ENCODE measurements at places on chromosomes 7 and 10.

GRCh38 chr7:101186194-101186593 lies 6.1 kb upstream of the NAT16 start:
- no peak for DNase-seq

DNA sequence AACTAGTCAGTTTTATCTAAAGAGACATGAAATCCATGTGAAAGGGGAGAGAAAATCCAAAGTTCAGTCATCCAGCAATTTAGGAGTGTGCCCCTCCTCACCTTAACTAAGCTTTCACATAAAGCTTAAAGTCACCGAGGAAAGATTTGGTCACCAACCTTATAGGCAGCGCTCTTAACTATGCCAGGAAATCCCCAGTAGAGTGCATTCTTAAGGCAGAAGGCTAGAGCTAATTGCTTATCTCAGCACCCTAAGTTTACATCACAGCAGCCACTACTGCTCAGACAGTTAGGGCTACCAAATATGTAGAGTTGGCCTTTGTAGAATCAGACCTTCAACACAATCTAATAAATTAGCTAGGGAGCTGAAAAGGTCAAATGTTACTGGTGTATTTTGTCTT lies 47.9 kb downstream of the MTPN start:
- no peak for DNase-seq

DNA sequence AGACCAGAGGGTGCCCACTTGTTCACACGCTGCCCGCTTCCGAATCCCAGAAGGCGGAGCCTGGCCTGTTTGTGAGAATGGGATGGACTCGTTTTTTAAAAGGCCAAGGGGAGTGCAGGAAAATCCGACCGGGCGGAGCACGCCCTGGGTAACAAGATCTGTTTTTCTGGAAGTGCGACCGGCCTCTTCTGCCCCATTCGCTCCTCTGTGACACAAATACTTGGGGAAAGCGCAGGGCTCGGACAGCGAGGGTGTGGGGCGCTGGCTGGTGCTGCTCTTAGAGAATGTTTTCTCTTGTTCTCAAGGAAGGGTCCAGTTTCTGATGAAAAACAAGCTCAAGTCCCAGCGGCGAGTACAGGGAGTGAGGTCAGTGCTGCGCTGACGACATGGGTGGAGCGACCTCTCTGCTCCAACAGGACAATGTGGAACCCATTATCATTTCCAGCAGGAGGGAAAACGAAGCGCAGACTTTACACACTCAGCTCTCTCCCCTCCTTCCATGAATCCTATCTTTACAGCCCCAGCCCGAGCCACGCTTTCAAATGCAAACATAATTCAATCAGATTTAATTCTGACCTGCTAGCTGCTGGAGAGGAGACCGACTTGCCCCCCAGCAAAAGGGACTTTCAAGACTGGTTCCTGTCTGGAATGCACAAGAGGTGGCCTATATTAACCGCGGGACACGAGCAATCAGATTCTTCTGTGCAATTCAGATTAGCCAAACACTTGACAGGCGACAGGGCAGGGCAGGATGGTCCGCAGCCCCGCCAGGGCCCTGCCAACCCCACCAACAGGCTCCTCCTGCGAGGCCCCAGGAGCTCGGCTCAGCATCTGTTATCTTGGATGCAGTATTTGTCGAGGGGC lies 1.1 kb downstream of the RADIL start:
- no peak for DNase-seq

DNA sequence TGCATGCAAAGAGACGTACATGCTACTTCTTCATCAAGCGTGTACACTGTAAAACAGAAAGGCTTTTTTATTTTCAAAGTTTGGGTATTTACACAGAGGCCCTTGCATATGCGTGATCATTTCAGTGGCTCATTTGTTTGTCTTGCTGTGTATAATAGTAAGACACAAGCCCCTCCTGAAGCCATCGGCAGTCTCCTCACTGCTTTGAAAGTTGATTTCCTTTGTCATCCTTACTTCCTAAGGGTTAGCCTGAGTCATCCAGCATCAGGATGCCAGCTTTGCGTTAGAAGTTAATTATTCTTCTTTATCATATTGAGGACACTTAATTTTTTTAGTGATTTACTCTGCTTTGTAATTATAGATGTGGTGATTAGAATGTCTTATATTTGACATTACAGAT lies 72.5 kb upstream of the CTBP2 start:
- DNase-seq: no peak

- no peak for DNase-seq
Measured at GRCh38 chr7:81846398-81846797, 76.6 kb upstream of the HGF start.

DNA sequence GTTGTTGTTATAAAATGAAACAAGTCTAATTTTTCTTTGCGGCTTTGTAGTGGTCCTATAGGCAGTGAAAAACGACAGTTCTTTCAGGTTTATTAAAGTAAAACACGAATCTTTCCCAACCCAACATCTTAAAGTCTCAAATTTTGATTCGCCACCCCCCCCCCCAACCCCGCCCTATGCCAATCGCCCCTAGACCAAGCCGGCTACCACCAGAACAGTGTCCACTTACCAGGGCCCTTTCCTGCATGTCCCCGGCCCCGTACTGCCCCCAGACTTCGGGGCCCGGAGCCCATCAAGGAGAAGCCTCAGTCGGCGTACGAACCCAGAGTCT lies 335 bp upstream of the CHCHD1 start:
- no peak for DNase-seq

GRCh38 chr10:123485341-123485960 lies 180.7 kb upstream of the GPR26 start:
- DNase-seq: no peak

GRCh38 chr10:14880229-14880628 lies 1.6 kb downstream of the SUV39H2 start:
- no peak for DNase-seq

DNA sequence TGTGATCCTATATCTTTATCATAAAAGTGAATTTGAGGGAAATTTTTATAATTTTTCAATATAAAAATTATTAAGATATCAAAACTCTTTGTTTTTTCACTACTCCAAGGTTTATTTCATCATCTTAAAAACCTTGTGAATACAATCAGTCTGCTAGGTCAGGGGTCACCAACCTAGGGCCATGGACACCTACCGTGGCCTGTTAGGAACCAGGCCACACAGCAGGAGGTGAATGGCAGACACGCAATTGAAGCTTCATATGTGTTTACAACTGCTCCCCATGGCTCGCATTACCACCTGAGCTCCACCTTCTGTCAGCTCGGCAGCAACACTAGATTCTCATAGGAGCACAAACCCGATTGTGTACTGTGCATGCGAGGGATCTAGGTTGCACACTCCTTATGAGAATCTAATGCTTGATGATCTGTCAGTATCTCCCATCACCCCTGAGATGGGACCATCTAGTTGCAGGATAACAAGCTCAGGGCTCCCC lies 271.2 kb upstream of the C7orf33 start:
- no peak for DNase-seq

- DNase-seq: no peak
Measured at GRCh38 chr7:6545398-6546126, 5.7 kb downstream of the GRID2IP start.

- DNase-seq: no peak
Measured at GRCh38 chr7:101200862-101201599, at the start of gene MOGAT3. TSS of gene MOGAT3 (minus strand) at chr7:101201036. CDS start at chr7:101200854, 182 bp downstream.

GRCh38 chr7:66837007-66837406 lies 84.0 kb upstream of the TMEM248 start:
- DNase-seq: no peak

DNA sequence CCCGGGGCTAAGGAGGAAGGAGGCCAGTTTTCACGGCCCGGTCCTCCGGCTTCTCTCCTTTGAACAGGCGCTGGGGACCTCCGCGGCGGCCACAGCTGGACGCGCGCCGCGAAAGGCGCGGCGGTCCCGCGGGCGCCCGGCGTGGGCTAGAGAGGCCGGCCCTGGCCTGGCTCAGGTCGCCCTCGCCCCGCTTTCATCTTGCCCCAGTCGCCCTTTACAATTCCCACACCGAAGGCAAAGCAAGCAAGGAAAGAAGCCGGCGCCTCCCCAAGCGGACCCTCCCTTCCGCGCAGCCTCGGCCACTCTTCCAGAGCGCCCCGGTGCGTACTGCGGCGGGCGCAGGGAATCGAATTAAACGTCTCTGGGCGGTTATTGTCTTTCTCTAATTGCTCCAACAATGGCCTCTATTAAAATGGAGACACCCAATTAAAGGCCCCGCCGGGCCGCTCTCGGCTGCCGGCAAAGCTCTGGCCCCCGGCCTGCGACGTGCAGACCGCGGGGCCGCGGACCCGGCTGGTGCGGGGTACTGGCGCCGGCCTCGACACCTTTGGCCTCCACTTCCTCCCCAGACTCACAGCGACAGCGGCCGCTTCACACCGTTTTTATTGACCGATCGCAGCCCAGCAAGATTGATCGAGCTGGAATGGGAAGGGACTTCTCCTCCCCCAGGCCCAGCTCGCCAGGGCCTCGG lies 4.5 kb upstream of the GATA3 start:
- no peak for DNase-seq

DNA sequence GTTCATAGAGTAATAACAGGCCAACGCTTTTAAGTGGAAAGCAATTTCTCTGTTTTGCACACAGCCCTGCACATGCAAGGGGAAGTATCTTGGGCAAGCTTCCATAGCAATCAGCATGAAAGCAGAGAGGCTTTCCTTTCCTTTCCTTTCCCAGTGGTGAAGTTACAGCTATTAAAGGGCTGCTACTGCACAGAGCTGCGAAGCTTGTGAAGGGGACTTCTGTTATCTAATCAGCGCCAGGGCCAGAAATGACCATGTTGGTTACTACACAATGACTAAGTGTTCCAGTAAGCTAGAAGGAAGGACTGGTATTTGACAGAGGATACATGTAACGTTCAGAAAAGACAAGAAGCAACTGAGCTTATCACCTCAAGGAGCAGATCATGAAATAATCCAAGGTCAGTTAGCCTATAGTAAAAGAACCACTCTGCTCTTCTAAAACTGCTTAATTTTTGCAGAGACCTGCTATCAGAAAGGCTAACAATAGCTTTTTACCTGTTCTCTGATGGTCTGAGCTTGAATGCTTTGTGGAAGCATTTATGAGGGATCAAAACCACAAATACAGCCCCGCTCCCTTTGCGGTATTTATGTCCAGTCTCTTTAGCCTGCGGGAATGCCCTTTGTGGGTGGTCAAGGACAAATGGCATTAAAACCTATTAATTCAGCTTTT lies 45.9 kb downstream of the SGMS1 start:
- no peak for DNase-seq

DNA sequence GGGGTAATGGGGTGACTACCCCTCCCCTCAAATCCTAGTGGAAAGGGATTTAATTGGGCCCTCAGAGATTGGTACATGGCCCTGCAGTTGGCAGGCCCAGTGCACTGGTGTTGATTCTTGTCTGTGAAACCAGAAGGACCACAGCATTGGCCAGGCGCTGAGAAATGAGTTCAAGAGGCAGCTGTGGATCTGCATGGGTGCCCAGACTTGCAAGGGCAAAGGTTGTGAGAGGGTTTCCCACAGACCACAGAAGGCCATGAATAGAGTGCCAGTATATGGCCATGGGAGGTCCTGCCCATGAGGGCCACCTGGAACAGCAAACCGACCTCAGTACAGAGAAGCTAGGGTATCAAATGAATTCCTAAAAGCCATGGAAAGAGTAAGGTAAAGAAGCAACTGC lies 32.9 kb downstream of the TMEM168 start:
- DNase-seq: no peak

GRCh38 chr10:93894516-93895378 lies 969 bp downstream of the SLC35G1 start:
- DNase-seq: no peak

DNA sequence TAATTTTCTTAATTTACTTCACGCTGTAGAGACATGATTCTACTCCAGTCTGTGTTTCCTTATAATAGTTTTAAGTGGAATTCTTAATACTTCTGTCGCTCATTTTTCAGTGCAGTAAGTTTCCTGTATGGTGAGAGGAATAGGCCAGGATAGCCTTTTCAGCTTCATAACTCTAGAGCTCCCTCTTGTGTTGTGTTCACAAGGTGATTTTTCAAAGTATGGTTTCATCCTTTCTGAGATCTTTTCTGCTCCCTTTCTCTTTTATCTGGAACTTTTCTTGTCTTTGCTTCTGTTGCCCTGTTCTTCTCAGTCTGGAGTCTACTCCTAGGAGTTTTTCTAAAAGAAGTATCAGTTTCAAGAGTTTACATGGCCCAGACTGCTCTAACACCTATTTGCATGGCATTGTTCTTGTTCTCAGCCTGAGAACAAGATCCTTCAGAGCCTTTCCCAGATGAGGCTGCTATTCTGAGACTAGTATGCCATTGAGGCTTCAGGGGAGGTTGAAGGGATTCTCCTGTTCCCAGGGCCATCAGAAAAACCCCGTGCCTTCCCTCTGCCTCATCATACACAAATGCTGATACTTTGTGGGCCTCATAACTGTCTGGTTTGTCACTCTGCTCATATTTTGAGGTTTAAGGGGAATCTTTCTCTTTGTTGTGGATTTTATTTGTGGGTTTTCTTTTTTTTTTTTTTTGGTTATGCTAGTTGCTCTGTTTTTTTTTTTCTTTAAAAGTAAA lies 21.8 kb downstream of the NET1 start:
- DNase-seq: no peak

- no peak for DNase-seq
Measured at GRCh38 chr10:50397312-50398140, 146.2 kb upstream of the ASAH2 start.

DNA sequence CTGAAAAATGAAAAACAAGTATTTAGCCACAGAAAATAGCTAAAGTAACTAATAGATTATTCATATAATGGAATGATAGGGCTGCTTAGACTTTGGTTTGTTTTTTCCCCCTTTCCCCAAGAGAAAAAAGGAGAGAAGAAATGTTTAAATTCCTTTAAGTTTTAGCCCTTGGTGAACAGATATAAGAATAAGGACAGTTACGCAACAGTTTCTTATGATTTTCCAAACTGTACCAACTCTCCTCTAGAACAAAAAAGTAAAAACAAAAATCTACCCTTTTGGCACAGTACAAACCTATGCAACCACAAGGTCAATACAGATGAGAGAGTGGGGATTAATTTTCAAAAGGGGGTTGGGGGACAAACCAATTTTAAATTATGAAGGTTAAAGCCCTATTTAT lies 227.7 kb downstream of the CHCHD3 start:
- DNase-seq: no peak
